ENCODE measurements at places on chromosomes 5 and 9.

DNA sequence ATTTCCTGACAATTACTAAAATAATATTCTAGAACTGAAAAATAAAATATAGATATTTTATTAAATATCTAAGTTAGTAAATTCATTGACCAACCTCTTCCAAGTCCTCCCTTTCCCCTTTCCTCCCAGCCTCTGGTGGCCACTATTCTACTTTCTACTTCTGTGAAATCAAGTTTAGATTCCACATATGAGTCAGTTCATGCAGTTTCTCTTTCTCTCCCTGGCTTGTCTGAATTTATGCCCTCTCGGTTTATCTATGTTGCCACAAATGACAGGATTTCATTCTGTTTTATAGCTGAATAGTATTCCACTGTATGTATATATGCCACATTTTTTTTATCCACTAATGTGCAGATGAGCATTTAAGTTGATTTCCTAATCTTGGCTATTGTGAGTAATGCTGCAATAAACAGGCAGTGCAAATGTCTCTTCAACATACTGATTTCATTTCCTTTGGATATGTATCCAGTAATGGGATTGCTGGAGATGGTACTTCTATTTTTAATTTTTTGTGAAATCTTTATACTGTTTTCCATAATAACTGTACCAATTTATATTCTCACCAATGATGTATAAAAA lies 52.3 kb downstream of the WDR36 start:
- DNase-seq = no peak

GRCh38 chr5:162052676-162053075 lies 14.9 kb upstream of the GABRG2 start:
- no peak for DNase-seq

GRCh38 chr5:50759526-50760270 lies 93.3 kb downstream of the PARP8 start:
- no peak for DNase-seq

DNA sequence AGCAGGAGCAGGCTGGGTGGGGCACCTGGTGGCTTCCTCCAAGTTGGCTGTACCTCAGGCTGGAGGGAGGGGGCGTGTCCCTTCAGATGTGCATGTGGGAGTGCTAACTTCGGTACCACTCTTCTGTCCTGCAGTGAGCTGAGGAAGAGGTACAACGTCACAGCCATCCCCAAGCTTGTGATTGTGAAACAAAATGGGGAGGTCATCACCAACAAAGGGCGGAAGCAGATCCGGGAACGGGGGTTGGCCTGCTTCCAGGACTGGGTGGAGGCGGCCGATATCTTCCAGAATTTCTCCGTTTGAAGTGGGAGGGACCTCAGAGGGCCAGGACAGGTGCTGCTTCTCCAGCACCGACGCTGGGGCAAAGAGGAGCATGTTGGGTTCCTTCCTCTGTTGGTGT lies 9.3 kb downstream of the NXNL2 start:
- no peak for DNase-seq

DNA sequence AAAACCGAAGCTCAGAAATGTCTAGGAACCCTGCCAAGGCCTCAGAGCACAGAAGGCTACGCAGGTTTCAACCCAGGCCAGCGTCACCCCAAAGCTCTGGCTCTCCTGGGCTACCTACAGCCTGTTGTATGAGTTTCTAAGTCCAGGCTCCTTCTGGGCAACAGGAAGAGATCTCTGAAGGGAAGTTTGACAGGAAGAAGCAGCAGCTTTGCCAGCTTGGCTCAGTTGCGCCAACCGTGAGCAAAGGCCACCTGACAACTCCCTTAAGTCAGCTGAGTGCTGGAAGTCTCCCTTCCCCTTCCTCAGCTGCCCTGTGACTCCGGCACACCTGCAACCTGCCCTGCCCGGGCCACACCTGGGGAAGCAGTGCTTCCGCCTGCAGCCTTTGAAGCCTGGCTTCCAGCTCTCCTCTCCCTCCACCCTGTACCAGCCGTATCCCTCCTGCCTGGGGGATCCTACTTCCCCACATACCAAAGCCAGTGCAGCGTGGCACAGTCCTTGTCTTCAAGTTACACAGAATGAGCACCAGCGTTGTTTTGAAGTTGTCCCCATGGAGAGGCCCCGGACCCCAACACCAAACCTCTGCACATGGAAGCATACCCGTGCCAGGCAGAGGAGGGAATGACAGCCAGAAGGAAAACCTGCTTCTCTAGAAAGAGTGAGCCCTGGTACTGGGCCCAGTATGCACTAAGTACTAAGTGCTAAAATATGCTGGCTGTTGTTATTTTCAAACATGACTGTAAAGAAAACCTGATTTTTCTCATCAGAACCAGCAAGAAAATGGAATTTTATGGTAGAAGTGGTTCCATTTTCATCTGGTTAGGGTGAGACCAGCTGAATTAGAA lies 36.5 kb downstream of the SHB start:
- DNase-seq = no peak

- DNase-seq = no peak
Observed at GRCh38 chr5:54291498-54291897, 18.9 kb downstream of the ARL15 start.

Data from skeletal muscle cell (primary cell).